ENCODE measurements at places on chromosomes 13 and 19.
A peak's percentile ranks its signal among the peaks of the same experiment; 100 is the strongest.

DNA sequence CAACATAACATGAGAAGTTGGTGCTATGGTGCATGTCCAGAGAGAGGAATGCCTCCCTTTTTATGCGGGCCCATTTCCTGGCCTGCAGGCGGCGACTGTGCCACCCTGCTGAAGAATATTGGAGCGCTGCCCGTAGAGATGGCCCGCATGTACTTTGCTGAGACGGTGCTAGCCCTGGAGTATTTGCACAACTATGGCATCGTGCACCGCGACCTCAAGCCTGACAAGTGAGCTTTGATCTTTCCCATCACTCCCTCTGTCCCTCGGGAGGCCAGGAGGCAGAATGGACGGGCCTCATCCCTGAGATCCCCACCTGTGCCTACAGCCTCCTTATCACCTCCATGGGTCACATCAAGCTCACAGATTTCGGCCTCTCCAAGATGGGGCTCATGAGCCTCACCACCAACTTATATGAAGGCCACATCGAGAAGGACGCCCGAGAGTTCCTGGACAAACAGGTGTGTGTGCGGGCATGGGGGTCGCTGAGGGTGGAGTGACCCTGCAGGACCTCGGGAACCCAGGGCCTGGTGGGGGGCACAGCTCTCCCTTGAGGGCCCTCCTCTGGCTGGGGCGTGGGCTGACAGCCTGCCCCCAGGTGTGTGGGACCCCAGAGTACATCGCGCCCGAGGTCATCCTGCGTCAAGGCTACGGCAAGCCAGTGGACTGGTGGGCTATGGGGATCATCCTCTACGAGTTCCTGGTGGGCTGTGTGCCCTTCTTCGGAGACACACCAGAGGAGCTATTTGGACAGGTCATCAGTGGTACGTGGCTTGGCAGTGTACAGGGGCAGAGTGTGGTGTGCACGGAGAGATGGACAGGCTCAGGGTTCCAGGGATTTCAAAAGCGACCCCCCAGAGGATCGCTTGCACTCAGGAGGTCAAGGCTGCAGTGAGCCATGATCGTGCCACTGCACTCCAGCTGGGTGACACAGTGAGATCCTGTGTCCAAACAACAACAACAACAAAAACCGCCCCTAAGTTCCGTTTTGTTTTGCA lies 16.2 kb downstream of the DNASE2 start:
- DNase-seq: no peak

- DNase-seq: no peak
These were observed 38.0 kb downstream of the GAS6 start for GRCh38 chr13:113825841-113826240.

DNA sequence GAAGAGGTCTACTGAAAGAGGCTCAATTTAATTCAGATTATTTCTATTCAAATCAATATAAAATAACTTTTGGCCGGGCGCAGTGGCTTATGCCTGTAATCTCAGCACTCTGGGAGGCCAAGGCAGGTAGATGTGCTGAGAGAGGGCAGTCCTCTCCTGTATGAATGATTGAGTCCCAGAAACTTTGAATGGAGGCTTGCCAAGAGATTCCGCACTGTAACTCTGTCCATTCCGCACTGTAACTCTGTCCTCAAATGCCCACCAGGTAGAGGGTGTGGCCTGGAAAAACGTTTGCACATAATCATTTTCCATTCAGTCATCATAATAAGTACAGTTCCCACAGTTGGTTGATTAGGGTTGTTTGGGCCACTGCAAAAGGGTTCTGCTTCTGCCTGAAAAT lies 274.7 kb upstream of the SOX21 start:
- DNase-seq: no peak

DNA sequence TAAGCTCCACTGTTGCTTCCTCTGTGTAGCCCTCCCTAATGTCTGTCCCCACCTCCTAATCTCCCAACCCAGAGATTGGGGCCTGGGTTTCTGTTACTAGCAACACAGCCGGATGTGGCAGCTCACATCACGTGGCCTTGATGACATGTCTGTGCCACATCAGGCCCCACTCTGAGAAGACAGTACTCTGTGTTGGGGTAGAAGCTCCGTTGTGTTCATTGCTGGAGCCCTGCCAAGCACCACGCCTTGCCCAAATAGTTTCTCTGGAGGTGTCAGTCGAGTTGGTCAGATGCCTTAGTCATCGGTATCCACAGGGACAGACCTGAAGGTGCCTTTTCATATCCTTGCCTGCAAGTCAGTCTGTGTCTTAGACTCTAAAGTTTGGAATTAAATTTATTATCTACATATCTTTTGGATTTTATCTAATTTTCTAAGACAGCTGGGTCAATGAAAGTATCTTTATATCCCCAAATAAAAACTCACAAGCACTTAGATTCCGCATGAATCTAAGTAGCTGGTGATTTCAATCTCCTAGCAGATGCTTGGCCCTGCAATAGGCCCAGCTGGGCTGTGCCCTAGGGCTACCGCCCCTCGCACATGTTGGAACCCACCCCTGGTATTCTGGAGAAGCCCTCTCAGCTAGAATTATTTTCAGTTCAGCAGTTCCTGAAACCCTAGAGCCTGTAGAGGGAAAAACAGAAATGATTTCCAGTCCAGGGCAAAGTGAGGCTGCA lies 204.0 kb upstream of the TSHZ3 start:
- no peak for DNase-seq

DNA sequence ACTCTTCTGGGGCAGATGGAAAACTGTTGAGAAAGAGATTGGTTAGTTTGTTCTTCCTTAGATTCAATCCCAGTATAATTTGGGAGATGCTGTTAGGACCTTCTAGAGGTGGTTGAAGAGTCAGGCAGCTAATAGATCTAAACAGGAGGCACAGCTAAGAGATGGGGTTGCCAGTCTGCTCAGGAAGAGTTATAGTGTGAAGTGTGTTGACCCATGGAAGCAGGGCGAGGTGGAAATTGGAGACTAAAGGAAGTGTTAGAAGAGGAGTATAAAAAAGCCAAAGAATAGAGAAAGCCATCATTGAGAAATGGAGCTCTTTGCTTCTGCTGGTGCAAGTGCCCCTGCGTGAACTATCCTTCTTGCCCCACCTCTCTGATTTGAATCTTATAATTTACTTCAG lies 3.8 kb upstream of the OXGR1 start:
- no peak for DNase-seq

GRCh38 chr19:31175564-31176348 lies 173.5 kb downstream of the TSHZ3 start:
- DNase-seq: no peak

GRCh38 chr19:51571599-51571998 lies 516 bp downstream of the ZNF175 start:
- peak; percentile 13 for DNase-seq

DNA sequence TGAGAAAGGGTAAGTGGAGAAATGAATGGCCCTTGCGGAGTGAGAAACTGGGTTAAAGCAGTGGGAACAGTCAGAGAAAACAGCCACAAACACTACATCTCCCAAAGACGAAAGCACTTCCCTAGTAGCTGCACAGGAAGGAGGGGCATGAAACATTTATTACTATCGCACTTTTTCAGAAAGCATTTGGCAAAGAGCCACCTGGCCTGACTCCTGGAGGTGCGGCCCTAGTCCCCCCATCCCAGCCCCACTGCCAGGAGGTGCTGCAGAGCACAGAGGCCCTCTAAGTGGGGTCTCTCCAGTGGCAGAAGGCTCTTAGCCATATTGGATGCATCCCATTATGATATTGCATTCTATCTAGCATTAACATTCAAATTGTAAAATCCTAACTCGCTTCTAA lies 55.8 kb downstream of the MTMR6 start:
- DNase-seq: no peak

- no peak for DNase-seq
These were observed 653.3 kb downstream of the DIAPH3 start for GRCh38 chr13:59510386-59510785.

- DNase-seq: no peak
These were observed 992.6 kb downstream of the PCDH9 start for GRCh38 chr13:66237411-66238062.

DNA sequence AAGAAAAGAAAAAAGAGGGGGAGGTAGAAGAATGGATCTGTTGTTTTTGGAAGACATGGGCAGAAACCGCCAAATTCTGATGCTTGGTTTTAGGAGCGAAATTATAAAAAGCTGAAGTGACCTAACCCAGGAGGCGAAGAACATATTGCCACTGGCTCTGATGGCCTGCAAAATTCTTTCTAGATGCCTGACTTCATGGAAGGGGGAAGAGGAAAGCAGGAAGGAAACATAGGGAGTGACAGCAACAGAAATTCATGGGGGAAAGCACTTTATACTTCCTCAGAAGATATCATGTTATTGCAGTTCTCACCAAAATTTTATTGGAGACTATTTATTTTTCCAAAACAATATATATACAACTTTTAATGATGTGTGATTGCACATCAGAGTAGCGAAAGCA lies 213.5 kb downstream of the DLEU7 start:
- DNase-seq: no peak

DNA sequence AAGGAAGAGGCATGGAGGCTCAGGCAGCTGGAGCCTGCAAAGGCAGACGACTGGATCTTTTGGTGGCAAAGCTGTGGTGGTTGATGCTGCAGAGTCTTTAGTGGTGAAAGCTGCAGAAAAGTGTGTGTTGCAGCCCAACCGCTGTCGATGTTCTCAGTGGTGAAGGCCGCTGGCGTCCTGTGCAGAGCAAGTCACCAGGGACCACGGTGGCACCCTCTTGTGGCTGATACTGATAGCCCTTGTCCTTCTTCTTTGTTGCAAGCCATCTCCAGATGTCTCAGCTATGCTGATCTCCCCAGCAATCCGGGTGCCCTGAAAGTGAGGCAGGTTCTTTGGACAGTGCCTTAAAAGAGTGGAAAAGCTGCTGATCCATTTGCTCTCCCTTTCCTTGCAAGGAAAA lies 610.9 kb upstream of the PCDH9 start:
- no peak for DNase-seq

GRCh38 chr19:17949956-17950309 lies 17.0 kb upstream of the KCNN1 start:
- no peak for DNase-seq

GRCh38 chr13:90757127-90757680 lies 590.3 kb upstream of the MIR17HG start:
- no peak for DNase-seq

DNA sequence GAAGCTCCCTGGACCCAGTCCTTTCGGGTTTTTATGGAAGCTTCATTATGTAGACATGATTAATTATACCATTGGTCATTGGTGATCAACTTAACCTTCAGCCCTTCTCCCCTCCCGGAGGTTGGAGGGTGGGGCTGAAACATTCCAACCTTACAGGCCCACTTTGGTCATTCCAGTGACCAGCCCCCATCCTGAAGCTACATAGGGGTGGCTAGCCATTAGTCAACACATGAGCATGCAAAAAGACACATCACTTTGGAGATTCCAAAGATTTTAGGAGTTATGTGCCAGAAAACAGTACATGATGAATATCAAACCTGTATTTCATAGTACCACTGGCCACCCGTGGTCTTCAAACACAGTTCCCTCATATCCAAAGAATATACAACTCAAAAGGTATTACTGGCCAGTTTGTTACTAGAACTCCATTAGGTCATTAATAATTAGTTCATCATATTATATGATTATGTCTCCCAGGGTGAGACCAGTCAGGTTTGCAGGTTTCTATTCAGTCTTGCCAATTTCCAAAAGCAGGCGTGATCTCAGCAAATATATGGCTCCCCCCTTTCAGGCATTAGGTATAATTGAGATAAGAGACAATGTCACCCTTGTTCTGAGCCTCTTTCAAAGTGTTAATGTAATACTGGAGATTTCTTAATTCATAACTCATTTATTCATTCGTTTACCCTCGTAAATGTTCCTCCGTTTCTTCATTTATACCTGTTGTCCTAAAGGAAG lies 11.1 kb downstream of the PPP5C start:
- peak; percentile 77 for DNase-seq

- no peak for DNase-seq
These were observed 5.8 kb downstream of the ZNF780A start for GRCh38 chr19:40084948-40085347.

All from EH (cell line).